Stomach (tissue), 19 donors: ENCODE measurements at places on chromosomes 6 and 20. TPM values are rescaled to one million over a fixed set of nuclear protein-coding genes. Genes with fewer than 3 reads are reported as not detected.

The CALHM5 gene
- 0.29 TPM for total RNA-seq

The HMGCLL1 gene
- not detected for total RNA-seq

The TMC2 gene
- total RNA-seq = not detected

GRCh38 chr6:41443616-41444525 lies 102.3 kb upstream of the FOXP4 start:
- H3K4me1 ChIP-seq = peaks cover 59% of the 10 kb centered on the region
- no peaks in the 10 kb centered on the region for H3K36me3 ChIP-seq
- peaks cover 11% of the 10 kb centered on the region for H3K27me3 ChIP-seq
- DNase-seq = peak; percentile 78
- peak overlapping the region; percentile 33 for H3K4me3 ChIP-seq

DNA sequence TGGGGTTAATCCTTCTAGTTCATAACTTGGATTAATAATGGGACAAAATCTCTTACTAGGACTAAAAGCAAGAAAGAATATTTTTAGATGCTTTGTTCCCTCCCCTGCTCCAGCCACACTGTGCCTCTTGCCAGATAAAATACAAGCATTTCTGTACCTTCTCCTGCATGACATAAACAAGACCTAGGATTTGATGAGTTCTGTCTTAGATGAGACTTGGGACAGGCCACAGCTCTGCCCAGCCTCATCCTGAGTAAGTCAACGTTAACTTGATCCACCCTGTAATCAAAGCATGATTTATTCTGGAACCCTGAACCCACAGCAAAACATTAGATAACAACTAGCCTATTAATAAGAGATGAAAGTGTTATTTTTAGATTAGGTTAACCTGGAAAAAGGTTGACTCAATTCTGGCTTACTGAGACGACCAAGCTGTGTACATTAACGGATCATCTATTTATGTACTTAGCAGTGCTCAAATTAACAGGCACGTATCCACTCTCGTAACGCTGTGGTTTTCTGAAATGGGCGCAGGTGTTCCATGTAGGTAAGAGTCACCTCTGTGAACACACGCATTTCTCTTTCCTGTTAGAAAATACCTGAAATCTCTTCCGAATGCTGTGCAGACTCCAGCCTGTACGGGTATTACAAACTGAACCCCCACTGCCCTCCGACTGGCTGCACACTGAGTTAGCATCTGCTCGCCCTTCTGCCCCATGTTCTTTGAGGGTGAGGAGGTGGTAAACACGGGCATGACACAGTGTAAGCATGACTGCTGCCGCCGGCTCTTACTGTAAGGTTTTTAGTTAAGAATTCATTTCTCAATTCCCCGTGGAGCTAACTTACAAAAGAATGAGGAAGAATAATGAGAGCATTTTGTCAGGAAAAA lies 132.1 kb upstream of the FOXQ1 start:
- no peaks in the 10 kb centered on the region for H3K27me3 ChIP-seq
- H3K4me1 ChIP-seq = peaks cover 7% of the 10 kb centered on the region
- H3K36me3 ChIP-seq = no peaks in the 10 kb centered on the region
- H3K4me3 ChIP-seq = no peak overlapping the region
- H3K27ac ChIP-seq = no peak overlapping the region
